ENCODE measurements at places on chromosomes 16 and 17.

DNA sequence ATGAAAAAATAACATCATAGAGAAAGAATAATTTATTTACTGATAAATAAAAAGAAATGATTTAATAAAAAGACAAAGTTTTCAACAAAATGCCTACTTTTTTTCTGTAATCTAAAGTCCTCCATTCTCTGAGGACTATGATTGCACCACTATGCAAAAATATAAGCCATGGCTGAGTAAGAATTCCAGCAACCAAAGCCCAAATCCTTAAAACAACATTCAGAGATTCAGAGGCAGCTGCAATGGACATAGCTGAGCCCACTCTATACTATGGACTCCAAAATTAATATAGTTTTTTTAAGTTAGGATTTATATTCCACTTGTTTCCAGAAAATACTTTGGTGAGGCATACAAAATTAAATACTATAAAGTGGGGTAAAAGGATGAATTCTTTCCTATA lies 169.5 kb upstream of the C17orf78 start:
- DNase-seq, result no peak

DNA sequence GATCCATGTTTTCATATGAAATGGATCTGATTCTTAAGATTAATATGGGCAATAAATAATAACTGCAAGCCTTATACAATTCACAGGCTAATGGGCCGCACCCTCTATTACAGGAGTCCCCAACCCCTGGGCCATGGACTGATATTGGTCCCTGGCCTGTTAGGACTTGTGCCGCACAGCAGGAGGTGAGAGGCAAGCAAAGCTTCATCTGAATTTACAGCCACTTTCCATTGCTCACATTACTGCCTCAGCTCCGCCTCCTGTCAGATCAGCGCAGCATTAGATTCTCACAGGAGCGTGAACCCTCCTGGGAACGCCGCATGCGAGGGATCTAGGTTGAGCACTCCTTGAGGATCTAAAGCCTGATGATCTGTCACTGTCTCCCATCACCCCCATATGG lies 26.8 kb downstream of the METTL16 start:
- DNase-seq, result no peak

- no peak for DNase-seq
Observed at GRCh38 chr16:75983296-75983695, 257.0 kb upstream of the CPHXL start.

DNA sequence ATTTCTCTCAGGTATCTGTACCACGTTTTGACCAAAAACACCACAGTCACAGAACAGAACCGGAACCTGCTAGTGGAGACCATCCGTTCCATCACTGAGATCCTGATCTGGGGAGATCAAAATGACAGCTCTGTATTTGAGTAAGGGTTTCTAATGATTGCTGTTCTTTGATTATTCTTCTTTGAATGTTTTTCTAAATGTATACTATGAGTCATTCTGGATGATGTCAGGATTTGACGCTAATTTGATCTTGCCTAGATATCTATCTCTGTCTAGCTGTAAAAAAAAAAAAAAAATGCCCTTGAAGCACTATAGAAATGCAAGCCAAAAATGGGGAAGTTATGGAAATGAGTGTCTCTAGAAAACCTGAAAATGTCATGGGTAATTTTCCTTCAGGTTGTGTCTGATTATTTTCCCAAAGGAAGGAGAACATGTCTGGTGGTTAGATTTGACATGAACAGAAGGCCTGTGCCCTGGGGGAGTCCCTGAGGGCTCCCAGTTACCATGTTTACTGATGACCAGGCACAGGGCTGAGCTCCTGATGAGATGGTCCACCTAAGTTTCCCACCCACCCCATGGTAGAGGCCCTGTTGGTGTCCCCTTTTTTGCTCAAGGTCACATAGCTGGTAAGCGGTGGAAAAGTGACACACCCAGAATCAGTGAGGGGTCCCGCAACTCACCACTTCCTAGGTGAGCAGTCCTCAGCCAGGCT lies 13.6 kb downstream of the CLEC16A start:
- no peak for DNase-seq

DNA sequence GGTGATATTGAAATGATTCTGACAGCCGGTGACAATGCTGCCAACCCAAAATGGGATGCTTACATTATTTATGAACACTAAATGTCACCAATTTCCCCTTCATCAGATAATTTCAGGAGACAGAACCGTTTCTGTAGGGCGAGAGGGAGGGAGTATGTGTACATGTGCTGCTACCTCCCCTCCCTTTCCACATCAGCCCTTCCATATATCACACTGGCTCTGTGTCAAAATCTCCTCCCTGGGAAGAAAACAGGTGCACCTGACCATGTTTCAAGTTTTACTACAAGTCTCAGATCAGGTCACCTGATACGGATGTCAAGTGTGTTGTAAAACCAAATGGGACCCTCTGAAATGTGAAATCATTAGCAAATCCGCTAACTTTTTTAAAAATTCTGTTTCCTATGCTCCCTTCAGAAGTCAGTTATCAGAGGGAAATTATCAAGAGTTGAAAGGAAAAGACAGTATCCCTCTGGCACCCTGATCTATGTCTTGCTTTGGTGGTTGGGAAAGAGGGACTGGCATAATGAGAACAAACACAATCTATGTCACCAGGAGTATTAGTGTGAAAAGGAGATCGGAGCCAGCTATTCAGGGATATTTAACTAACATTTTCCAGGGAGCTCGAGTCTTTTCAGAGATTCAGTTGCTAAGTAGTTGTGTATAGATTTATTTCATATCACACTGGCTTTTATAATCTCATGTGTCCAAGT lies 1002.3 kb upstream of the CDH8 start:
- no peak for DNase-seq

DNA sequence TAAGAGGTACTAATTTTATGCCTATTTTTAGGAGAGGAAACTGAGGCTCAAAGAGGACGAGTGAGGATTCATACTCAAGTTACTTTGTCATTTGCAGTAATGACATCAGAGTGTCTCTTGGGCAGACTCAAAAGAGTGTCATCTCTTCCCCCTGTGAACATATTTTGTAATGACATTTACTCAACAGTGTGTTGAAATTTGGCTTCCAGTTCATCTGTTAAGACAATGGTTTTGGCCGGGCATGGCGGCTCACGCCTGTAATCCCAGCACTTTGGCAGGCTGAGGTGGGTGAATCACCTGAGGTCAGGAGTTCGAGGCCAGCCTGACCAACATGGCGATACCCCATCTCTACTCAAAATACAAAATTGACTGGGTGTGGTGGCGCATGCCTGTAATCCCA lies 28.9 kb downstream of the WFDC1 start:
- no peak for DNase-seq

DNA sequence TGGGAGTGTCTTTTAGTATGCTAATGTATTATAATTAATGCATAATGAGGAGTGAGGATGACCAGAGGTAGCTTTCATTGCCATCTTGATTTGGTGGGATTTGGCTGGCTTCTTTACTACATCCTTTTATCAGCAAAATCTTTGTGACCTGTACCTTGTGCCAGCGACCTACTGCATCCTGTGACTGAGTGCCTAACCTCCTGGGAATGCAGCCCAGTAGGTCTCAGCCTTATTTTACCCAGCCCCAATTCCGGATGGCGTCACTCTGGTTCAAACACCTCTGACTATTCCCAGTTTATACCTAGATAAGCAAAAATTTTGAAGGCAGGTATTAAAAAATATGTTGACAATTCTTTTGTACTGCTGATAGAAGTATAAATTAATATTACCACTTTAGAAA lies 10.5 kb upstream of the BLMH start:
- no peak for DNase-seq

- no peak for DNase-seq
Observed at GRCh38 chr17:50319306-50320004, 26.5 kb upstream of the XYLT2 start.

- DNase-seq, result no peak
Observed at GRCh38 chr16:70162041-70162451, 11.5 kb upstream of the CLEC18C start.

- DNase-seq, result no peak
Observed at GRCh38 chr16:3861808-3862451, 18.6 kb downstream of the CREBBP start.

Data from NCI-H446 (cell line).